Esophagus squamous epithelium (tissue), 5 donors: ENCODE measurements at places on chromosomes 11 and 22.

DNA sequence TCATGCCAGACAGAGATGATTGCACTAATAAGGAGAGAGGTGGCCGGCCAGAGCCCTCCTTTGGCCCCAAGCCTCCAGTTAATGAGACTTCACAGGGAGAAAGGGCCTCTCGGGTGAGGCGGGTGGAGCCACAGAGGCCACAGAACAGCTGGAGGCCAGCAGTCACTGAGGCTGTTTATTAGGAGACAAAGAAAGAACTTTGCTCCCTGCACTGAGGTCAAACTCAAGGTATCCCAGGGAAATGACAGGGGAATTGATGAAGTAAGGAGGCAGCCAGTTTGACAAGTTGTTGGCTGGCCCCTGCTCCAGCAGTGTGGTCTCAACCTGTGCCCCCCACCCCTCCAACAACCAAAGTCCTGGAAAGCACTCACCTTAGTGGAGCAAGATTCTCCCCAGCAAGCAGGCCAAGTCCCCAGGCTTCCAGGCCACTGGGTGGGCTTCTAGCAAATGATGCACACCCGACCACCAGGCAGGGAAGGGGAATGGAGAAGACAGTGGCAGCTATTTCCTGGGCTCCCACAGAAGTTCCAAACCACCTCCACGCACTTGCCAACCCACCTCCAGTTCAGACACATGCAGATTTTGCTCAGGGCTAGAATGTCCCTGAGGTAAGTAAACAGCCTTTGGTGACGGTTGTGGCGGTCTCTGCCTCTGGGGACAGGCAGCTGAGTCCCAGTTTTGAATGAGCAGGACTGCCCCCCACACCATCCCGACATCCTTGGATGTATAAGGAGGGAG lies 53.2 kb downstream of the RPUSD4 start:
- no peak for DNase-seq

GRCh38 chr11:15651816-15652215 lies 537.1 kb downstream of the INSC start:
- DNase-seq: no peak

- DNase-seq: no peak
Observed at GRCh38 chr11:107858217-107859070, at the start of gene SLC35F2. Gene SLC35F2, minus strand, starts transcription at chr11:107858787. Its CDS starts 20 bp downstream, at chr11:107858767.

DNA sequence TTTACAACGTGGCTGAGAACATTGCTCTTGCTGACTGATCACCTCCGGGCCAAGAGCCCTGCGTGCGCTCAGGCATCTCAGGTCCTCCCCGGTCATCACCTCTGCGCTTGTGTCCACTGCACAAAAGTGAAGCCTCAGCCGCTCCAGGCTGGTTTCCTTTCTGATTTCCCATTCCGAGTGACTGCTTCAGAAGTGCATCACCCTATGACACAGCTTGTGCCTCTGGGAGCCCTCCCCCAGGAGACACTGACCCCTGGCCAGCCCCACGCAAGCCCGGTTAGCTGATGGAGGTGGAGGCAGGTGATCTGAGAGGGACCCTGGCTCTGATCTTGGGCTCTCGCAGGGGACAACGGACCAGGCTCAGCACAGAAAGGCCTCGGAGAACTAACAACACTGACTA lies 38.3 kb upstream of the GNB1L start:
- no peak for DNase-seq

GRCh38 chr11:117583063-117583801 lies 213.8 kb downstream of the DSCAML1 start:
- no peak for DNase-seq

- no peak for DNase-seq
Observed at GRCh38 chr11:5689551-5689983, at the start of gene TRIM22. Gene TRIM22, plus strand, starts transcription at chr11:5689790. Its CDS starts 6,443 bp downstream, at chr11:5696233.

DNA sequence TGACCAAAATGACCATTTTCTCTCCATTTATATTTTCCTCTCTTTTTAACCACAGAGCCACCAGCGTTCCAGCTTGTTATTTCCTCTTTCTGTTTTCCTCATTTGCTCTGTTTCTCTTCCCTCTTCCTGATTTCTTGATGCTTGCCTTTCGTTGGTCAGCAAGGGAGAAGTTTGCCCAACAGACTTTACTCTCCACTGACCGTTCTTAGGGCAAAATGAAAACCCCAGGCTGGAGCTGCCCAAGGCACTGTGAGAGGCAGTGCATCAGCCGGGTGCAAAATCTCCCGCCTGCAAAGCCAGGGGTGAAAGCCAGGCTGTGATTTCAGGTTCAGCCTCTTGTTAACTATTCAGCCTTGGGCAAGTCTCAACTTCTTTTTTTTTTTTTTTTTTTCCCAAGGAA lies 26.1 kb upstream of the APLP2 start:
- DNase-seq: no peak

GRCh38 chr11:73493956-73494598 lies 103.8 kb downstream of the FAM168A start:
- no peak for DNase-seq

- no peak for DNase-seq
Observed at GRCh38 chr11:45662665-45663485, 2.5 kb downstream of the CHST1 start.

DNA sequence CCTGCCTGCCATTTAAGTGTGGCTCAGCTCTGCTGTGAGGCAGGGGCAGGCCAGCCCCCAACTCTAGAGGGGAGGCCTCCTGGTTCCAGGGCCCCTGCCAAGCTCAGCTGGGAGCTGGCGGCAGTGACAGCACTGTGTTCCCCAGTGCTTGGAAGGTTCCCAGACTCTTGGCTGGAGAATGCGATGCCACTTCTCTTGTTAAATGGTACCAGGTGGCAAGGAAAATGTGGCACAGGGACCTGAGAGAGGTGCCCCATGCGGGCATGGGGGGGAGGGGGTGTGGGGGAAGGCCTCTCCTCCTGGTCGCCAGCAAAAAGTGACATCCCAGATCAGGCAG lies 8.4 kb upstream of the TNFRSF13C start:
- DNase-seq: no peak

DNA sequence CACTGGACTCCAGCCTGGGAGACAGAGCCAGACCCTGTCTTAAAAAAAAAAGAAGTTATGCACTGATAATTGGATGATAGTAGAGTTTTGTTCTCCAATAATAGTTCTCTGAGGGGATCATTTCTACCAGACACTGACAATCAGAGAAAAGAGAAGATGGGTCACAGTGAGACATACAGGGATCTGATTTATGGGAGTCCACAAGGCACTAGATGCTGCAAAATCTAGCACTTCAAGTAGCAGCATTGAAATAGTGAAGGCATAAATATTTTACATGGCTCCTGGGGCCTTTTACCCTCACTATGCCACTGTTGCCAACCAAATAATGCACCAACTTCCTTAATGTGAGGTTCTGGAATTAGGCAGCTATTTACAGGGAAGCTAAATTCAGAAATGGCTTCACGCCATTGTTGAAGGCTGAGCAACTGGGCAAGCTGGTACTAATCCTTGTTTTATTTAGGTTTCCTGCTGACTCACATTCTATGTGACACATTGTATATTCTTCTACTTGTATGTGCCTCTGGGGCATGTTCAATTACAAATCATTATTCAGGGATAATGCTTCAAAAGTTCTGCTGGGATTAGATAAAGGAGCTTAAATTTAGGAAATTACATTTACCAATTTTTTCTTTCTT lies 38.2 kb upstream of the ABTB2 start:
- DNase-seq: no peak
